Thymus (tissue), 14 donors: ENCODE measurements at places on chromosomes 7 and 10.

DNA sequence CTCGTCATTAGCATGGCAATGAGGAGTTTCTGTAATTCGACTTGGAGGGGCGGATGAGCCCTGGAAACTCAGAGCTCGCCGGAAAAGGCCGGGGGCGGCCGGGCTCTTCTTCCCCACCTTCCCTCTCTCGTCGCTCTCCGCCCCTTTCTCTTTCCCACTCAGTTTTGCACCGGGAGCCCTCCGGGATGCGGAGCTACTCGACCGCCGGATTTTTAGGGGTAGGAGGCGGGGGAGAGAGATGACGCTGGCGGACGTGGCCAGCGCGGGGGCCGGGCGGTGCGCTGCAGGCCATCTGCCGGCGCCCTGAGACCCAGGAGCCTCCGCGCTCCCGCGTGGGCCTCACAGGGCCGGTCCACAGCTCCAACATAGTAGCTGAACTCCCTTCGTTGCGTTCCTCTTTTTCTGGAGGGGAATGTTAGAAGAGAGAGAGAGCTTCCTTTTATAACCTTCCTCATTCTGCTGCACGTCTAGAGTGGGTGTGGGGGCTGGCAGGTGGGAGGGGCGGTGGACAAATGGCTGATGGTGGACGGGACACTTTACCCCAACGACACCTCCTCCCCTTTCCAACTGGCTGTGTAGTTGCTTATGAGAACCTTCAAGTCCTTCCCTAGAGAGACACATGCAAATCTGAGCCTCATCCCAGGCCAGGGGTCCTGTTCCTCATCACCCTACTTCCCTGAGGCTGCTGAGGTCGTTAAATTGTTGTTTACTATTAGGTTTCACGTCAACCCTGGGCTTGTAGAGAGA is 1.1 kb upstream of the HOXA1 start:
- no peak for DNase-seq

- no peak for DNase-seq
Measured at GRCh38 chr10:119668461-119668860, 17.3 kb downstream of the BAG3 start.

GRCh38 chr10:6843894-6844650 is 264.0 kb upstream of the PRKCQ start:
- DNase-seq: no peak

- DNase-seq: no peak
Measured at GRCh38 chr10:126336801-126337200, 51.5 kb downstream of the ADAM12 start.

GRCh38 chr7:111104710-111105109 is 13.8 kb downstream of the LRRN3 start:
- DNase-seq: no peak

GRCh38 chr10:119595134-119595675 is 1.6 kb downstream of the TIAL1 start:
- no peak for DNase-seq

DNA sequence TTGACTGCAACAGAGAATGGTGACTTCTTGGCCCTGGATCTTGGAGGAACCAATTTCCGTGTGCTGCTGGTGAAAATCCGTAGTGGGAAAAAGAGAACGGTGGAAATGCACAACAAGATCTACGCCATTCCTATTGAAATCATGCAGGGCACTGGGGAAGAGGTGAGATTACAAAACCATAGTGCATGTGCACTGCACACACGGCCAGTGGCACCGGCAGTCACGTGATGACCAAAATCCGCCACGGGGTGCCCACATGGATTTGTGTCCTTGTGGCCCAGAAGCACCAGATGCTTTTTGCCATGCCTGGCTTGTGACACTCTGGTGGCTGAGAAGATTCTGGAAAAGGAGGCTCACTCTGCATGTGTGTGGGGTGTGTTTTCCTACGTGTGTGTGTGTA is 32.4 kb downstream of the TACR2 start:
- no peak for DNase-seq

DNA sequence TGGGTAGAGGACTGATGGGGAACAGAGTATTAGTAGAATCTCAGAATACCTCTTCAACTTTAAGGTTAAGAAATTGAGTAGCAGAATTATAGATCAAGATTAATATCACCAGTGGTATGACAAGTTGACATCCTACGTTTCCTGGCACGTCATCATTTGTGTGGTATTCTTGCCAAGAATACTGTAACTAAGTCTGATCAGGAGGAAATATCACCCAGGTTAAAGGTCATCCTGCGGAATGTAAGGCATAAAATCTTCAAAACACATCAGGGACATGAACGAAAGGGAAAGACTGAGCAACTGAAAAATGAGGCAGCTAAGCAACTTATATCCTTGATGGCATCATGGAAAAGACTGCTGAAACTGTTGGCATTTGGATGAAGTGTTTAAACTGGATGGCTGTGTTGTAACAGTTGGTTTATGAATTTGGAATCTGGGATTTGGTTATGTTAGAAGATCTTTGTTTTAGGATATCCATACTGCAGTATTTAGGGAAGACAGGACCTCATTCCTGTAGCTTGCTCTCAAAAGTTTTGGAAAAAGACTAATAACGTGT is 86.1 kb downstream of the TRIM24 start:
- no peak for DNase-seq

- DNase-seq: no peak
Measured at GRCh38 chr10:3273966-3274365, 101.4 kb upstream of the PITRM1 start.
